CD4-positive, alpha-beta T cell treated with Interleukin-1 beta for 1 hour (primary cell): ENCODE measurements at places on chromosomes 6 and 20.

DNA sequence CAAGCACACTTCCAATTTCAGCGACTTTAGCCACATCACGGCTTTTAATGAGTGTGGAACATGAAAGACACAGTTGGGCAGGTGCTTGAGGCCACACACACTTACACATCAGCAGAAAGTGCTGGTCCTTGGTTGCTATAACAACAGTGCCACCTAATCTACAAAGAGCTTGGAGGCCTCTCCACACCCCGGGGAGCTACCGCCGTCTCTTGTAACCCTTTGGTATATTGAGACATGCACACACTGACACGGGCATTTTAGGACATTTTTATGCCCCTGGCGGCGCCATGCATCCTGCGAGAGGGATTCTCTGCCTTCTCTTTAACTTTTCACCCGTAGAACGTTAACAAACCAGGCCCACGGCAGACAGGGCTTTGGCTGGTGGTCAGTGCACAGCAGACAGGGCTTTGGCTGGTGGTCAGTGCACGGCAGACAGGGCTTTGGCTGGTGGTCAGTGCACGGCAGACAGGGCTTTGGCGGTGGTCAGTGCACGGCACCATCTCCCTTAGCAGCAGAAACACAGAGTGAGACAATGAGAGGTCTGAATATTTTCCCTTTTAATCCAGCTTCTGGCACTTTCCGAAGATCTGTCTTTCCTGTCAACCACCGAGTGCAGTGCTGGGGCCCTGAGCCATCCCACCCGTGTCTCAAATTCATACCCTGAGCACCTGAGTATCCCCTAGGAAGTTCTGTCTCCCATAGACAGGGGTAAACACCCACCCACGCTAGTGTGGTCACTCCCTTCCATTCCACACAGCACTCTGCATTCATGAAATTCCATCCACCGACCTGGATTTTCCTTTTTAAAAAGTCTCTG lies 116.6 kb upstream of the RPS6KA2 start:
- no peak for DNase-seq

DNA sequence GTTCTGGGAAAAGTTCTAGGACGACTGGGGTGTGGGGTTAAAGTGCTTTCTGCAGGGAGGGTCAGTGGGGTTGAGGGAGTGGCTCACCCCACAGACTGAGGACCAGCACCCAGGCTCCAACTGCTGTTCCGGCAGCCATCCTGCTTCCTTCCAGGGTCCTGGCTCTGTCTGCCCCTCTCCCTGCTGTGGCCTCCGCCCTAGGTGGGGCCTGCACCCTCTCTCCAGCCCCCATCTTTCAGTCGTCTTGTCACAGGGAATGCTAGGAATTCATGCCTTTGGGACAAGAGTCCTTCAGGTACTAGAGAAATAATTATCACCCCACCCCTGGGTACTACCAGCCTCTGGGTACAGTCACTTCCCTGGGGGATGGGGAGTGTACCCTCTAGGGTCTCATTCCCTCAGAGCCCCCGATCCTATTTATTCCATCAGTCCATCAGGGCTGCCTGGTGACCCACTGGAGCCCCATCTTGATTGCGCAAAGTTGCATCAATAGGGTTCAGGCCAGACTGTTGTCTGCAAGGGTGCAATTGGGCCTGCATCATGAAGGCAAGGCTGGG lies at the start of gene AGER:
AGER (minus strand) TSS at position 170 of the 557 bp plus-strand sequence; CDS start at position 139, 31 bp downstream.
- DNase-seq = no peak

DNA sequence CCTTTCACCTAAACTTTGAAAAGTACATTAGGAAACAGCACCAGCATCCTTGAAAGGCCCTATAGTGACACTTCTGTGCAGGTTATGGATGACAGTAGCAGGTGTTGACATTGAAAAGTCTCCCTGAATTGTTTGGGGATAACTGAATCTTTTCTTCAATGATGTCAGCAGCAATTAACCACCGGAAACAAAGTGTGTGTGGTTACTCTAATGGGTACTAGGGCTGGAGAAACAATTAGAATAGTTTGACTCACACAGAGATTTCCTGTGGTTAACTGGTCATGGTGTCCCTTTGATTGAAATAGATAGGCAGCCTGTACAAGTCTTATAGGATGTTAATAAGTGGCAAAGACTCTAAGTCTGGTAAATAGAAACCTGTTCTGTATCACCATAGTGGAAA lies 189.1 kb downstream of the TBX18 start:
- no peak for DNase-seq

DNA sequence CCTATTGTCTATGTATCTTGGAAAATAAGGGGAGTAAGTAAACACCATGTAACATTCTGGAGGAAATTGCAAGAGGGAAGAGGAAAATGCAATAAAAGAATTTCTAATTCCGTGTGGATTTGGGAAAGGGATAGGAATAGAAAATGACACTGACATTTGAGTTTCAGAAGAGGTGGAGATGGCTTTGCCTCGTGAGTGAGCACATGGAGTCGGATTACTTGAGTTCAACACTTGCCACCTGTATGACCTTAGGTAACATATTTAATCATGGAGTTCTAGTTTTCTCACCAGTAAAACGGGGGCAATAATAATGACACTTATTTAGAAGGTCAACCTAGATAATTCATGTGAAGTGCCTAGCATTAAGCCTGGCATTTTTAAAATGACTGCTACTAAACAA lies 10.8 kb upstream of the PBOV1 start:
- no peak for DNase-seq

GRCh38 chr6:160122744-160123143 lies 1.1 kb downstream of the SLC22A1 start:
- DNase-seq = no peak

DNA sequence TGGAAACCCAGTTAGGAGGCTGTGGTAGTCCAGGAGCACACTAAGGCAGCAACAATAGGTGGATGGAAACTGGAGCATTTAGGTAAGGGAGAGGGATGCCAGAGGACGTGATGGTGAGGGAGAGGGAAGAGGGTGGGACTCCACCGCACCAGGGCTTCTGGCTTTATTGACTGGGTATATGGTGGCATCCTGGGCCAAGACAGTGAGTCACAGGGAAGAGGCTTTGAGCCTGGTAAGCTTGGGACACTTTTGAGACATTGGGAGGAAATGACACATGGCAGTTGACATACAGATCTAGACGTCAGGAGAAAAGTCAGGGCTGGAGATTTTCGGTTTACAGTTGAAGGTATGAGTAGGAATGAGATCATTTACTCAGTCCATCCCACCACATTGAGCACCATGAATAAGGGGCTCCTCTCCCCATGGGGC lies 14.9 kb downstream of the NT5E start:
- DNase-seq = peak; percentile 15

GRCh38 chr6:37302086-37302686 lies 44.2 kb upstream of the TMEM217 start:
- DNase-seq = no peak

GRCh38 chr6:144786825-144787224 lies 501.7 kb downstream of the UTRN start:
- DNase-seq = no peak

- no peak for DNase-seq
These were observed 26.2 kb downstream of the CCN2 start for GRCh38 chr6:131924881-131925474.

DNA sequence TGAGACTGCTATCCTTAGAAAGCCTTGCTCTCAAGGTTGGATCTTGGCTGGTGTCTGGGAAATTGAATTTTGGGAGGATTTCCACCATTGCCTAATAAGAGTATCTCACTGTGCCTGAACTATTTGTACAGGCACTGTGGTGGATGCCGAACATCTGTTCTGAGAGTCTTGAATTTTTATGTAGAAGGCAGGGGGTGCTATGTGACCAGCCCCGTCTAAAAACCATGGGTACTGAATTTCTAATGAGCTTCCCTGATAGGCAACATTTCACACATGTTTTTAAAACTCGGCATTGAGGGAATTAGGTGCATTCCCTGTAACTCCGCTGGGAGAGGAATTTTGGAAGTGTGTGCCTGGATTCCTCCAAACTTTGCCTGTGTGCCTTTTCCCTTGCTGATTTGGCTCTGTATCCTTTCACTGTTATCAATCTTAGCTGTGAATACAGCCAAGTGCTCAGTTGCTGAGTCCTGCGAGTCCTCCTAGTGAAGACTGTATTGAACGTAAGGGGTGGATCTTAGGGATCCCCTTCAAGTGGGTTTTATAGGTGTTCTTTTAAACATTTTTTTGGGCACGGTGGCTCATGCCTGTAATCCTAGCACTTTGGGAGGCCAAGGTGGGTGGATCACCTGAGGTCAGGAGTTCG lies 27.6 kb upstream of the SCAF8 start:
- peak; percentile 17 for DNase-seq

DNA sequence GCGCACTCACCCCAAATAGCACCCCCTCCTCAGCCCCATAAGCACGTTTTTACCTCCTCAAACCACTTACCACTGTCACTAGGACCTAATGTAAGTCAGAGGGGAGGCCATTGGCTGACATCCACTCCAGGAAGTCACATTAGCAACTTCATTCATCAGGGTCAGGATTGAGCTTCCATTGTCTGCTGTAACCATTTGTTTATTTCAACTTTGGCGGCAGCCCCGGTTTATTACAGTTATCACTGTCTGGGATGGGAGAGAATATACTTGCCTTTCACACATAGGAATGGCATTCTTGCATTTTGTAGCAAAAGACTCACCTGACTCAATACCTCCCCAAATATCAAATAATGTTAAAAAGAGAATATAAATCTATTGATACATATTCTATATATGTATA lies 38.3 kb downstream of the MAFB start:
- no peak for DNase-seq

DNA sequence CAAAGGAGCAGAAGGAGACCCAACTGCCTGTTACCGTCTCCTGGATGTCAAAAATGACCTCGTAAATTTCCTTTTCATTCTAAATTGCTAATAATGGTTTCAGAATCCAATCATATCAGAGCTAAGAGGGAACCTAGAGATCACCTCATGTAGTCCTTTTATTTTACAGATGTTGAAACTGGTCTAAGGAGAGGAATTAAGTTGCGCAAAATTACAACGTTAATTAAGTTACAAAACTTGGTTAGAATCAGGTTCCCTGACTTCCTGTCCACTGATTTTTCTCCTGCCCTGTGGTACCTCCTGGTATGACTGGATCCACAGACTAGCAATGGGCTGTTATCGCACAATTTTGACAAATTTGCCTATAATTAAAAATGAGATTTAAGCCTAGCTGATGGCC lies 9.0 kb upstream of the STK38 start:
- DNase-seq = no peak

DNA sequence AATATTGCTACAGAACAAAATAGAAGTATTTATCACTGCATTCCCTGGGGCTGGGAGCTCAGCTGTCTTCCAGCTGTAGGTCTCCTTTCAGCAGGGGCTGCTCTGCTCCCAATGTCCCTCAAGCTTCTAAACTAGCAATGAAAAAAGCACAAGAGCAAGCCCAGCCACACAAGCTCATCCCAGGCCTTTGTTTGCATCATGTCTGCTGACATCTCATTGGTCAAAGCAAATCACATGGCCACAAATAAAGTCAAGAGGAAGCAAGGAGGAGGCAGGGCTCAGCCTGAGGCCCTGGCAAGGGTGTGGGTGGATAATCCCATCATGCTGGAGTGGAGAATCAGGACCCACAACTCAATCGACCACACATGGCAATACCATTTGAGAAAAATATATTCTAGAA lies 2.2 kb upstream of the BFSP1 start:
- DNase-seq = peak; percentile 27

- DNase-seq = no peak
These were observed 209.7 kb downstream of the TBX18 start for GRCh38 chr6:84554706-84555105.

- no peak for DNase-seq
These were observed 272.8 kb downstream of the MAFB start for GRCh38 chr20:40416274-40416673.

DNA sequence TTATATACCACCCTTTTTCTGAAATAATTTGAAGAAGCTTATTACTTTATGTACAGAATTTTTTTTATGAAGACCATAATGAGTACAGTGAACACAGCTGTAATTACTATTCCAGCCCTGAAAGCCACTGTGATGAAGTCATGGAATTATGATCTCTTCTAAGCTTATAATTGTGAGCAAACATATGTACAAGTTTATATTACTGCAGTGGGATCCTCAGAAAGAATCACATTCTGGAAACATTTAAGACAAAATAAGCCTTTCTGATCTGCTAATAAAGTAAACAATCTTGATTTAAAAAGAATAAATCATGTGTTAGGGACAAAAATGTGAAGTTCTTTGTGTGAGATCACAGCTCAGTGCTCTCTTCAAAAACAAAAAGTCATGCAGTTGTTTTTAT lies 560.4 kb downstream of the CD109 start:
- DNase-seq = no peak

GRCh38 chr6:132684272-132684671 lies 25.3 kb upstream of the TAAR1 start:
- no peak for DNase-seq

- DNase-seq = no peak
These were observed 107.1 kb upstream of the TSHZ2 start for GRCh38 chr20:52864916-52865605.

DNA sequence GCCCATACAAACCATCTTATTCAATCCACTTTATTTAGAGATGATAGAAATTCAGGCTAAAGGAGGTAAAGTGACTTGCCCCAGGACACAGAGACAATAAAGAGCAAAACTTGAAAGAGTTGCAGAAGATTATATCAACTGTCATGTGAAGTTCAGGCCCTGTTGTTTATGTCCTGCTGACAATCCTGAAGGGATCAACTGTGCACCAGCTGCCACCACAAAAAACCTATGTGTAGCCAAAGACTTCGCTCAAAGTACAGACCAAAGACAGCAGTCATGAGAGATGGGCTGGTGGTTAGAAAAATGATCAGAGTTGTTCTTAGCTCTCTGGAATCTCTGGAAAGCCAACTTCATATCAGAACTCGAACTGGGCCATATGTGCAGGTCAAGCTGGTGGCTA lies 16.0 kb upstream of the CITED2 start:
- DNase-seq = no peak

- peak; percentile 13 for DNase-seq
These were observed 43.6 kb downstream of the REPS1 start for GRCh38 chr6:138944412-138944811.

DNA sequence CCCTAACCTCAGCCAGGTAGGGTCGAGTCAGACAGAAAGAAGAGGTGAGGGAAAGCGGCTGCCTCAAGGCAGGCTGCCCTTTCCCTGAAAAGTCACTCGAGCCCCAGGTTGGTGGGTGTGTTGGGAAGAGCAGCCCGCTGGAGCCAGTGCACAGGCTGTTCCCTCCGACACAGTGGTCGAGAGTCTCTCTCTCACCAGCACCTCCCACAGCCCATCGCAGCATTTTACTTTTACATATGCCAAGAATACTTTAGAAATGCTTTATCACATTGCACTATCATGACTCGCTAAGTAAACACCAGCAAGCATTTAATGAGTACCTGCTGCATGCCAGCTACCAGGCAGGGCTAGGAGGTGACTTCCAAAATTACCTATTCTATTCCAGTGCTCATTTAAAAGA lies 1.7 kb downstream of the PRPH2 start:
- no peak for DNase-seq
